ENCODE measurements at places on chromosomes 4 and X.

DNA sequence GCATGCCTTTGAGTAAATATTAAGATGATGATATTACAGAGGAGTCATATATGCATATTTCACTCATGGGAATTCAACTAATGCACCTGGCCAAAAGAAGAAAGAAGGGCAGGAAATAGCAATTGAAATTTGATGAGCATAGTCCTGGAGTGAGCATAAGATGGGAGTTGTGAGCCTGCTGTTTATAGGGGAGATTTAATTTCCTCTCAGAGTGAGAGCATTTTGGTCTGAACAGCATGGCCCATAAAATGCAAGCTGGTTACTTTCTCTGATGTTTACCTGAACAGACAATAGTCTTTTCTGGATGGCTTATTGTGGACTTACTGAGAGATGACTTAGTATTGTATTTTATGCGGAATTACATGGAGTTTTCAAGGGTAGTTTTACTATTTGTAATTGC lies 53.6 kb downstream of the FHIP1A start:
- DNase-seq, result no peak

GRCh38 chr4:11700751-11701226 lies 272.1 kb upstream of the HS3ST1 start:
- peak; percentile 20 for DNase-seq

DNA sequence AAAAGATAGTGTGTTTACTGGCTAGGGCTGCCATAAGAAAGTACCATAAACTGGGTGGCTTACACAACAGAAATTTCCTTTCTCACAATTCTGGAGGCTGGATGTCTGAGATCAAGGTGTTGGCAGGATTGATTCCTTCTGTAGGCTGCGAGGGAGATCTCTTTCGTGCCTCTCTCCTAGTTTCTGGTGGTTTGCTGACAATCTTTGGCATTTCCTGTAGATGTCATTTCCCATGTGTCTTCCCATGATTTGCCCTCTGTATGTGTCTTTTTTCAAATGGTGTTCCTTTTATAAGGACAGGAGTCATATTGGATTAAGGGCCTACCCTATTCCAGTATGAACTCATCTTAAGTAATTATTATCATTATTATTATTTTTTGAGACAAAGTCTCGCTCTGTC lies 27.9 kb upstream of the LCORL start:
- no peak for DNase-seq

DNA sequence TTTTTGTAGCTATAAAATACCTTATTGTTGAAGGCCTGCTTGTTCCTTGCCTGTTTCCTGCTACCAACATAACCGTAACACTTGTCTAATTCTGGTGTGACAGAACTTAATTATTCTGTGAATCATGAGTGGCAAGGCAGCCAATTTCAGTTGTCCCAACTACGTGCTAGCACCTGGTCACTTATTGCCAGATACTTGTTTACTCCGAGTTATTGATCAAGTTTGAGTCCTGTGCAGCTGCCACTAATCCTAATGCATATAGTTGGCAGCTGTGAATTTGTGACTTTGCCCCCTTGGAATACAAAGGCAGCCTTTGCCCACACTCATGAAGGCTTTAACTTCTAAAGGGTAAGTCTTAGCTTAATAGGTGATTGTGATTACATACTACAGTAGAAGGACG lies 7.8 kb upstream of the RNF128 start:
- no peak for DNase-seq

DNA sequence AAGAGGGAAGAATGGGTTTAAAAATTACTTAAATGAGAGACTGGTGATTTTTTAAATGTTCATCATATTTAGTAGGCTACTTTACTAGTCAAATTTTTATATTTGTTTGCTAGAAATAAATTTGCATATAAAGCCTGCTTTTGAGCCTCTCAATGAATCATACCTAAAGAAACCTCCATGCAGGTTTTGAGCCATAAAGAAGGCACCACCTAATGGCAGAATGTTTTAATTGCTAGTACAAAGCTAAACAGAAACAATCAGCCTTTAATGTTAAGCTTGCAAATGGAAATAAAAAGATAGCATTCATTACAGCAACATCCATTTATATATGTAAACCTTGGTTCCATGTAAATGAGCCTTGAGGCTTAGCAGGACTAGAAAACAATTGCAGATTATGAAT lies 989.7 kb downstream of the CCSER1 start:
- no peak for DNase-seq

DNA sequence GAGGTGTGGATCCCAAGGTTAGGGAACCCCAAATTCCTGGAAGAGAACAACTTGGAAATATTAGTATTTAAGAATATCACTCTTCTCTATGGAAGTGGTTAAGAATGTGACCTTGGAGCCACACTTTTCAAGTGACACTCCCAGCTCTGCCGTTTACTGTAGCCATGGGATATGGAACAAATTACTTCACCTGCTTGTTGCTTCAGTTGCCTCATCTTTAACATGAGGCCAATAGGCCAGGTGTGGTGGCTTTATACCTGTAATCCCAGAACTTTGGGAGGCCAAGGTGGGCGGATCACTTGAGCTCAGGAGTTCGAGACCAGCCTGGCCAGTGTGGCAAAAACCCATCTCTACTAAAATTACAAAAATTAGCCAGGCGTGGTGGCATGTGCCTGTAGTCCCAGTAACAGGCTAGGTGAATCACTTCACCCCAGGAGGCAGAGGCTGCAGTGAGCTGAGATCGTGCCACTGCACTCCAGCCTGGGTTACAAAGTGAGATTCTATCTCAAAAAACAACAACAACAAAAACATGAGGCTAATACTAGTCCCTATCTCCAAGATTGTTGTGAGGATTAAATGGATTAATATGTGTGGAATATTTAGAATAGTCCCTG lies 13.0 kb downstream of the IL13RA1 start:
- DNase-seq, result no peak

- DNase-seq, result no peak
Observed at GRCh38 chr4:149031399-149031798, 589.2 kb upstream of the NR3C2 start.
